Esophagus squamous epithelium (tissue), 5 donors: ENCODE measurements at places on chromosomes 2 and 18.

DNA sequence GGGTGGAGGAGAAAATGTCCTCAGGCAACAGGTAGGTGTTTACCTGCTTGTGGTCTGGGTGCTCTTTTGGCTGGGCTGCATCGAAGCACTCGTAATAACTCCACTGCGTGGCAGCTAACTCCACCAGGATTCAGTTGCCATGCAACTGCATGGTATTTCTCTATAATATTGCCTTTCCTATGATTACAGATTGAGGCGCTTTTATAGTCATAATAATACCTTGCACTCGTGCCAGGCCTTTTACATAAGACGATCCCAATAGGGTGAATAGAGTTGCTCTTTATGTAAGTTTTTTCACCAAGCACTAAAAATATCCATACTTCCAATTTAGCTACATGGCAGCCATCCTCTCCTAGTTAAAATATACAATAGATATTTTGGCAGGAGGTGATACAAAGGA lies 19.7 kb upstream of the NYAP2 start:
- no peak for DNase-seq

GRCh38 chr2:168968342-168968741 lies 62.8 kb downstream of the ABCB11 start:
- DNase-seq: no peak

- DNase-seq: no peak
These were observed 13.1 kb downstream of the PID1 start for GRCh38 chr2:229257985-229258384.

DNA sequence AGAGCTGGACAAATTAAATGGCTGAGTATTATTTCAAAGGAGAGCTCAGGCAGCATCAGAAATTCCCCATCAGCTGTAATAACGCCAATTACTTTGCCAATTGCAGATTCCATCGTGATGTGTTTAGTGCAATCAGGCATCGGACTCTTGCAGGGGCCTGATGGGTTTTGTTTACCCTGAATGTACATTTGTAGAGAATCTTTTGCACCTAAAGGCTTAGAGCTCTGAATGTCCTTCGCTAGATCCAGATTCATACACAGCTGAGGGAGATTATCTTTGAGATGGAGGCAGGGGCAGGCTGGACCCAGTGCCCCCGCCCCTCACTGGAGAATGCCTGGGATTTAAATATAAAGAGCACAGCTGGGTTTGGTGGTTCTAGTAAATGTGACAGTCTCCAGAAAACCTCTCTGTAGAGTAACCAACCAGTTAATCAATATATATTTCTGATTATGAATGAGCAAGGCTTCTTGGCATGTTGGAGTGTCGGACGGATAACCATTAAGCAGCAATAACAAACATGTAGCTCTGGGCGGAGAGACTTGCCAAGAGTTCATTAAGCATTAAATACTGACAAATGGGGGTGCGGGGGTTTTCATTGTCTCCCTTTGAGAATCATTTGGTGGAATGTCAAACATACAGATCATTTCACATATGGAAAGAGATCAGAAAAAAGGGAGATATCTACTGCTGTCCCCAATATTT lies 200.9 kb downstream of the SETBP1 start:
- no peak for DNase-seq

DNA sequence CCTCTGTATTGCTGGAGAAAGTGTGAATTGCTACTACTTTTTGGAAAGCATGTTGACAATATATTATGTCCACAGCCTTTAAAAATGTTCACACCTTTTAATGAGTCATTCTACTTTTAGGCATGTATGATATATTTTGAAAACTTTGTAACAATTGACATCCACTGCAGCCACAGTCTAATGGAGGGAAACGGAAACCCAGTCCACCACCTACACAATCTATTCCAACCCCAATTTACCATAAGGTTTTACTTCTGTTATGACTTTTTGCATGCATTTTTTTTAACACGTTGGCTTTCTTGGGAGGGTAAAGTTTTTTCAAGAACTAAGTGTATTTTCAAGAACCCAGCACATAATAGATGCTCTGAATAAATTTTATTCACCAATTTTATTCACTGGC lies 38.5 kb upstream of the ATP8B1 start:
- DNase-seq: no peak

GRCh38 chr2:112728378-112729175 lies 7.8 kb downstream of the NT5DC4 start:
- DNase-seq: no peak

DNA sequence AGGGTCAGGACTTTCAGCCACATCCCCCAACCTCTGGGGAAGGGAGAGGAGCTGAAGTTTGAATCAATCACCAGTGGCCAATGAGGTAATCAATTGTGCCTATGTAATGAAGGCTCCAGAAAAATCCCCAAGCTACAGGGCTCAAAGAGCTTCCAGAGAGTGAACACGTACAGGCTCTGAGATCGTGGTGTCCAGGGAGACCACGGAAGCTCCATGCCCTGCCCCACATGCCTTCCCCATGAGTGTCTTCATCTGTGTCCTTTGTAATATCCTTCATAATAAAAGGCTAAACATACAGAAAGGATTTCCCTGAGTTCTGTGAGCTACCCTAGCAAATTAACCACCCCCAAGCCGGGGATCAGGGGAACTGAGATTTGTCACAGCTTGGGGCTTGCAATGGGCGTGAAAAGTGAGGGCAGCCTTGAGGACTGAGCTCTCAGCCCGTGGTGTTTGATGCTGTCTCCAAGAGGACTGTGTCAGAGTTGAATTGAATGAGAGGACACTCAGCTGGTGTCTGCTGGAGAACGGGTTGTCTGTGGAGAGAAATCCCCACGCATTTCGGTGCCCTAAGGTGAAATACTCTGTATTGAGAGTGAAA lies 25.5 kb upstream of the TUBB6 start:
- no peak for DNase-seq

DNA sequence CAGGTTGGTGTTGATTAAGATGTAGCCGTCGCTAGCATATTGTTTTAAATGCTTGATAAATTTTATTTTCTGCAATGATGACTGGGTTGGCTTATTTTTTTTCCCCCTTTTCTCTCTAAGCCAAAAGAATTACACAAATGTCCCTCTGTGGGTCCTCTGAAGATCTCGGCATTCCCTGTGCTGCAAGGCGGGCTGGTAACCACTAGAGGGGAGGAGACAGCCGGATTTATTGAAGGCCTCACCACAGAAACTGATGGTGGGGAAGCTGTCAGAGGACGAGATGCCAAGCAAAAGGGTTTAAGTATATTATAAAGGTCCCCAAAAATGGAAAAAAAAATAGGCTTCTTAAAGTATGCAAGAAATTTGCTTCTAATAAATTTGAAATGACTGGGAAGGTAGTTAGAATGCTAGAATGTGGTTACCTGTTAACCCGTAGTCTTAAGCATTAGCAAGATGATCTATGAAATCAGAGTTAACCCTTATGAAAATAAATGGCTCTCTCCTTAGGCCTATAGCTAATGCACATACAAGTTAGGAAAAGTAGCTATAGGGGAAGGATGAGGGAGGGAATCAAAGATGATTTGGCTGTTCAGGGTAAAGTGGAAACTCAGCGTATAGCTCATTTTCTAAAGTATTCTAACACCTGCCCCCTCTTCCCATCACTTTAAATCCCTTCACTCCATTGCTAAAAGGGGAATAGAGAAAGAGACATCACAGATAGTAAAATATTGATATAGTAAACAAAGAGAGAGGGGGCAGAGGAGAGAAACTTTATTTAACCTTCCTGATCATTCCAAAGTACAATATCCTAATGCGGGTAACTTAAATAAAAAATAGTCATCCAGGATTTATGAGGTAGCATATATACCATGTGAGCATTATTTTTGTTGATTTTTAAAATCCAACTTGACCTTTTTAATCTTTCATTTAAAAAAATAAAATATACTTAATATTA lies 894.5 kb upstream of the POU3F3 start:
- peak; percentile 0 for DNase-seq

DNA sequence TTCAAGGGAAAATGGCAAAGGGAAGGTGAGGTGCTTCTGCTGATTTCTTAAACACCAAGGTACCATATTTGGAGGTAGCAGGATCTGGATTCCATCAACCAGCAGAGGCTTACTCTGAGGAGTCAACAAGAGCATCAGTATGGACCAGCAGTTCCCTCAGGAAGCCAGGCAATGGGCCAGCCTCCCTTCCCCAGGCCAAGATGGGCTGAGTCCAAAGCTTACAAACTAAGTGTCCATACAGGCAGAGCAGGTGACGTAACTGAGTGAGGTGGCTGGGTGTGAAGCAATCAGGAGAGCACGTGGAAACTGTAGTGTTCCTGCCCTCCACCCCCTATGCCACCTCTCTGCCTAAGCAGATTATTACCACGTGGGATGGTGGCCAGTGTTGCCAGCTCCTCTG lies 134.2 kb upstream of the HNRNPA3 start:
- DNase-seq: no peak

DNA sequence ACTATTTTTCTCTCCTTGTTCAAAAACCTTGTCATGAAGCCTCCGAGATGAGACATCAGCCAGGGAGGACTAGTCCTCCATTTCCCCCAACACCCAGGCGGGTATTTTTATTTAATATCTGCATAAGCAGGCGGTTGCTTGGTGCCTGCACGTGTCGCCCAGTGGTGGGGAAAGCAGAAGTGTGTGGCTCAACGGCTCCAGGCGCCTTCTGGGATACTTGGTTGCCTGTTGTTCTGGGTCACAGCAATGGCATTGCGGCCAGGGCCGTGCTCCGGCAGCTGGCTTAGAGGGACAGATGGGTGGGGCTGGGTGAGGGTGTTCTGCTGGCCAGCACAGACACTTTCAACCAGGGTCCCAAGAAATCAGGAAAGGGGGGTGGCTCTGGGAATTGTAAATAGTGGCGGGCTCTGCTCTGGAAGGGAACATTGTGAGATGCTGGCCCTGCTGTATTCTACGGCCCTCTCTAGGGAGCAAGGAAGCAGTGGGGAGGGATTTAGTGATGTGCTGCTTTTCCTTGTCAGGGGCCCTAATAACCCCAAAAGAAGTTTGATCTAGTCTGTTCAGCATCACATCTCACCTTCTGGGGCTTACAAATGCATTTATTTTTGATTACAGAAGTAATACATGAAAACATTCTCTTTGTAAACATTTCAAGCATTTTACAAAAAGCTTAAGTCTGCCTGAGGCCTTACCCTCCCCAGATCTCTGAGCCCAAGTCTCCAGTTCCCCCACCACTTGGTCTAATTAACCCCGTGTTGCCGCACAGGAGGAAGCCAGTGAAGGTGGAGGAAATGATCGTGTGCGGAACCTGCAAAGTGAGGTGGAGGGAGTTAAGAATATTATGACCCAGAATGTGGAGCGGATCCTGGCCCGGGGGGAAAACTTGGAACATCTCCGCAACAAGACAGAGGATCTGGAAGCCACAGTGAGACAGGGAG lies 1.1 kb downstream of the VAMP8 start:
- DNase-seq: no peak

DNA sequence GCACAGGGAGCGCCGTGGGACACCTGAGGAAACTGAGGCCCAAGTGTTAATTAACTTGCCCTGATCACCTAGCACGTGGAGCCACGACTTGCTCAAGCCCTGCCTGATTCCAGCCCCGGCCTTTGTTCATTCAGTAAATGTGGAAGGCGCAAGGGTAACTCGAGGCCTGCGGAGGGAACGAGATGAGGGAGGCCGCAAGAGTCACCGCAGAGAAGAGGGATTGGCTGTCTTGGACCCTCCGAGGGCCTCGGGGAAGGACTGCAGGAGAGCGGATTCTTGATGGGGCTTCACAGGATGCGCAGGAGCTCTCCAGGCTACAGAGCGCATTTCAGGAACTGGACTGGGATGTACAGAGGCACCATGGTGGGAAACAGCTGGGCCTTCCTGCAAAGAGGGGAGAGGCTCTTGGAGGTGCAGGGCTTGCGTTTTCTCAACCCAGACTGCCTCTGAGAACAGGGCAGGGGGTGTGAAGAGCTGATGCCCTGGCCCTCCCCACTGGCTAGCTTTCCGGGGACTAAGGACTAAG lies 511 bp upstream of the ANKMY1 start:
- DNase-seq: no peak

DNA sequence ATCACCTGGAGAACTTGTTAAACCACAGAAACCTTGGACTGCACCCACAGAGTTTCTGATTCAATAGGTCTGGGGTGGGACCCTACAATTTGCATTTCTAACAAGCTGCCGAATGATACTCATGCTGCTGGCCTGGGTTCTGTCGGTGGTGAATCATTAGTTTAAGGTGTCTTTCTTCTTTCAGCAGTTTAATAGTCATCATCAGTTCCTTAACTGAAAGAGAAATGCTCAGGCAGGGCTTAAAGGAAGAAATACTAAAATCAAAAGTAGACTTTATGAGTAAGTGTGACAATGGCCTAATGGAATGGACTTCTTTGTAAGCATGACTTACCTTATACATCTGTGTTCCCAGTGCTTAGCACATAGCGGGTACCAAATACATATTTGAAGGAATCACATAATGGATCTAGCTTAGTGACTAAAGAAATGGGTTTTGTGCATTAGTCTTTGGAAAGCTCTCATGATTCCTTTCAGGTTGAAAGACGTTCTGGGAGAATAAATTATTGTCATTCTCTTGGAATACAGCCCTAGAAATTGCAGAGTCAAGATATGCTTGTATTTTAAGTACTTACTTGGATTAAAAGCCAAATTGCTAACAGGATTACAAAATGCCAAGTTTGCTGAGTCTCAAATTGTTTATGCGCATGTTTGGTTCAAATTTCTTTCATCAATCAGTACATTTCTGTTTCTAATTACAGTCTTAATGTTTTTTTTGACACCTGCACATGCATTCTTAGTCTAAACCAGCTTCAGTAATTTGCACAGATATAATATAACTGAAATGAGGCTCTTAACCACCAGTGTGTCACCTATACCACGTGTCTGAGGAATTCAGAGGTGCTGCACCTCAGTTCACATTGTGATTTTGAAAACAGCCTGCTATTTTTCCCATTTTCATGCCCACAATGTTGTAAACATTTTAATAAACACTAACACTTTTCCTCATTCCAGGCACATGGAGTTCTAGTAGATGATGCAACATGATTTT lies 220.3 kb upstream of the NRP2 start:
- DNase-seq: no peak

DNA sequence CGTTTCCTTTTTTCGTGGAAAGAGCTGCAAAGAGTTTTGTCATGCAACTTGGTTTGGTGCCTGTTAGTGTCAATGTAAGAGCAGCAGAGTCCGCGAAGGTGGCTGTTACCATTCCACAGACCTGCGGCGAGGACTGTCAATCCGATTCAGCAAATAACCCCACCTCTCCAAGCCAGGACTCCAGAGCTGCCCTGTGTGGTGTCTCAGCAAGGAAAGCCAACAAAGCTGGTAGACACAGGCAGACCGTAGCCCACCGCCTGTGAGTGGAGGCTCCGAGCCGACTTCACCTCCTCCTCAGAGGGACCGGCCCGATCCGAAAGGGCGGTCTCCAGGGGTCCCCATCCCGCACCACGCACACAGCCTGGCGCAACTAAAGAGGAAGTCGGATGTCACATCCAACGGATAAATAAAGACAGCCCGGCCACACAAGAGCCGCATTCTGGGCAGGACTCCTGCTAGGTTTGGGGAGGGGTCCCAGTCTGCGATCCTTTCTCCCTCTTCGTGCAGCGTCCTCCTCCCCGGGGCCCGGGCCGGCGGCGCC lies 819 bp downstream of the ANKRD44 start:
- DNase-seq: no peak
